ENCODE measurements at places on chromosomes 4 and X. TPM values are rescaled to one million over a fixed set of nuclear protein-coding genes. Genes with fewer than 3 reads are reported as not detected.
A peak's percentile ranks its signal among the peaks of the same experiment; 100 is the strongest.

- H3K4me3 ChIP-seq = no peak overlapping the region
- peaks cover 4% of the 10 kb centered on the region for H3K36me3 ChIP-seq
- no peak overlapping the region for H3K27ac ChIP-seq
- no peaks in the 10 kb centered on the region for H3K27me3 ChIP-seq
- peak; percentile 26 for DNase-seq
These were observed 7.3 kb downstream of the LRPAP1 start for GRCh38 chr4:3524920-3525319.

DNA sequence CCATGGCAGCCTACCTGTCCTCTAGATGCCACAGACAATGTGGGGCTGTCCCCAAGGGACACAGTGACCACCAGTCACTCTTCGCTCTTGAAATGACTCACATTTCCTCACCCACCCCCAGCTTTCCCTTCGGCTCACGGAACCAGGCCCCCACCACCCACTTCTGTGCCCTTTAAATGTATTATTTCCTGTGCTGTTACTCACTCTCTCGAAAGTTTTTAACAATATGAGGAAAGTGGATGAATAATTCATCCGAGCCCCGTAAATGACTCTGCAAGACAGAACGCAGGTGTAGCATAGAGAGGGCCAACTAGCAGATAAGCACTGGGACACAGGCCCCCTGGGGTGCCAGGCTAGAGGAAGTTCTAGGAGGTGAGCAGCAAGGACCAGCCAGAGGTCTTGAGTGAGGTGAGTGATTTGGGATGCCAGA is 179.5 kb upstream of the TBL1X start:
- no peaks in the 10 kb centered on the region for H3K27me3 ChIP-seq
- no peak overlapping the region for H3K4me3 ChIP-seq
- H3K27ac ChIP-seq = no peak overlapping the region
- no peak for DNase-seq

DNA sequence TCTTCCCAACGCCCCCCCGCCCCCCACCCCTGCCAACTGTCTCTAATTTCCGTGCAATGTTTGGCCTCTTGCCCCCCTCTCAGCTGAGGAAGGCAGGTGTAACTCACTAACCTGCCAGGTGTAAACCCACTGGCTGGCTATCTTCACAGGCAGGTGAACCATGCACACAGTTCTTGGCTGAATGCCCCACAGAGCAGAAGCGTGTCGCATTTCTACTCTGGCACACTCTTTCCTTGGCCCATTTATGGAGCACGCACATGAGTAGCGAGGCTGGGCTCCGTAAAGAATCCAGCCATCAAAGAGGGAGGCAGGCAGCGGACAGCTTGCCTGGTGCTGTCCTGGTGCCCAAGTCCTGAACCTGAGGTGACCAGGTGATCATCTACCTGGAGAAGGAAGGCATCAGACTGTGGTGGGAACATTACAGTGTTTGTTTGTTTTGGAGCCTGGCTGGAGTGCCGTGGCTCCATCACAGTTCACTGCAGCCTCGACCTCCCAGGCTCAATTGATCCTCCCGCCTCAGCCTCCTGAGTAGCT is 39.2 kb upstream of the CRMP1 start:
- no peaks in the 10 kb centered on the region for H3K36me3 ChIP-seq
- no peaks in the 10 kb centered on the region for H3K4me1 ChIP-seq
- H3K27me3 ChIP-seq = no peaks in the 10 kb centered on the region
- no peak overlapping the region for H3K4me3 ChIP-seq
- DNase-seq = no peak

- H3K36me3 ChIP-seq = no peaks in the 10 kb centered on the region
- no peaks in the 10 kb centered on the region for H3K4me1 ChIP-seq
- H3K4me3 ChIP-seq = no peak overlapping the region
- DNase-seq = no peak
These were observed 23.7 kb downstream of the TLR6 start for GRCh38 chr4:38832624-38833528.

DNA sequence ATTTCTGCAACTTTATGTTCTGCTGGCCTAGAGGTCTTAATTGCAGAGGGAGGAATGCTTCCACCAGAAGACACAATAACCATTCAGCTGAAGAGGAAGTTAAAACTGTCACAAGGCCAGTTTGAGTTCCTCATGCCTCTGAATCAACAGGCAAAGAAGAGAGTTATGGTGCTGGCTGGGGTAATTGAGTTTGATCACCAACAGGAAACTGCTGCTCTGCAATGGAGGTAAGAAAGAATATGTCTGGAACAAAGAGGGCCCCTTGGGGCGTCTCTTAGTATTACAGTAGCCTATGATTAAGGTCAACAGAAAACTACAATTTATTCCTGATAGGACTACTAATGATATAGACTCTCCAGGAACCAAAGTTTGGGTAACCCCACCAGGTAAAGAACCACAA is 744.0 kb downstream of the FSTL5 start:
- no peak for DNase-seq
- no peaks in the 10 kb centered on the region for H3K4me1 ChIP-seq
- H3K36me3 ChIP-seq = no peaks in the 10 kb centered on the region

DNA sequence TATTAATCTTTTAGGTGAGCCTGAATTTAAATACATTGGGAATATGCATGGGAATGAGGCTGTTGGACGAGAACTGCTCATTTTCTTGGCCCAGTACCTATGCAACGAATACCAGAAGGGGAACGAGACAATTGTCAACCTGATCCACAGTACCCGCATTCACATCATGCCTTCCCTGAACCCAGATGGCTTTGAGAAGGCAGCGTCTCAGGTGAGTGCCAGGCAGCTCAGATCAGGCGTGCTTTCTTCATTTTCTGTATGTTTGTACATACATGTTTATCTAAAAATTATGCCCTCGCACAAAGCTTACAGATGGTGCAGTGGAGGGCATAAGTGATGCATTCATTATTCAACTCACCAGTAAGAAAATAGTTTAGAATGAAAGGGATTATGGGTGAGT is 85.6 kb downstream of the CPE start:
- H3K4me3 ChIP-seq = no peak overlapping the region
- no peaks in the 10 kb centered on the region for H3K27me3 ChIP-seq
- no peak overlapping the region for H3K27ac ChIP-seq
- H3K4me1 ChIP-seq = peaks cover 7% of the 10 kb centered on the region
- no peak for DNase-seq
- H3K36me3 ChIP-seq = no peaks in the 10 kb centered on the region

DNA sequence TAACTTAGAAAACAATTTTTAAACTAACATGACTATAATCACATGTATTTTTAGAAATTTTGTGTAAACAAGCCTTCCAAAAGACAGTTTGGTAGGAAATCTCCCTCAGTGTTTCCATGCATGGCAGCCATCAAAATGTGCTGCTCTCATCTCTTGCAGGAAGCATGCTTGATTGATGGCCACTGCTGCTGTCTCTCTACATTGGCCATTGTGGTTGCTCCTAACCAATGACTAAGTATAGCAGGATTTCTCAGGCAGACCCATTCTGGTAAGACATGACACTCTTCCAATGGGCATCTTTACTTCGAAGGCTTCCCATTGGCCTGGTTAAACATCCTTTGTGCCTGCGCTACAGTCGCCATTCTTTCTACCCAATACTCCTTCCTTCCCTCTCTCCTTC is 78.9 kb upstream of the GUCY1A1 start:
- H3K4me3 ChIP-seq = no peak overlapping the region
- H3K27ac ChIP-seq = no peak overlapping the region
- peaks cover 6% of the 10 kb centered on the region for H3K4me1 ChIP-seq
- DNase-seq = no peak

DNA sequence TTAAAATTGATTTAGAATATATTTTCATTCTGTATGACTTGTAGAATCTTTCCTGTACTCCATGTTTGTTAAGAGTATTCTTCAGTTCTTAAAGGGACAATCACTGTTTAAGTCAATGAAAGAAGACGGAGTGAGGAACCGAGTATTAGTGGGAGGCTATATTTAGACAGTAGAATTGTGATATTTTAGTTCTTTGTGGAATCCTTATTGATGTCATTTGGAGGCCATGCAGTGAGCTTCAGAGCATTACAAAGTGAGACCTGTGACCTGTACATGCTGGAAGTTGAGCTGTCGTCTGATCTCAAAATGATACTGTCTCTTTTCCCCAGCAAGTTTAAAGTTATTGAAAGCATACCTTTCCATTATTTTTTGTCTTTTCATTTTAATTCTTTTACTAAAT is 394.7 kb downstream of the GALNTL6 start:
- no peaks in the 10 kb centered on the region for H3K36me3 ChIP-seq
- no peak overlapping the region for H3K27ac ChIP-seq
- H3K4me3 ChIP-seq = no peak overlapping the region
- no peaks in the 10 kb centered on the region for H3K4me1 ChIP-seq
- no peak for DNase-seq

DNA sequence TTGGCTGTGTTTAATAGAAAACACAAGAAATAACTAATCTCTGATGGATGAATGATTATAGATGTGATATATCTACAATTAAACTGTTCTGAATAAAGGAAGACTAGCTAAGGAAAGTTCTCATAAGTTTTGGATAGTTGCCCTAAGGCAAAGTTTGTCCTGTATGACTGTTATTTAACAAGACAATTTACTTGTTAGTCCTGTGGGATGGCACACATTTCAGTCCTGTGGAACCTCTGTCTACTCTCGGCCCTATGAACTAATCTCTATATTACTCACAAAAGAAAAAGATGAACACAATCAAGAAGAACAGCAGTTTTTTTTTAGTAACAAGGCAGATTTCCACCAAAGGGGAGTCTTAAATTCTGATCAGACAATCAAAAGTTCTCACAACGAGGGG is 314.6 kb downstream of the CCSER1 start:
- no peaks in the 10 kb centered on the region for H3K27me3 ChIP-seq
- no peak overlapping the region for H3K27ac ChIP-seq
- H3K4me1 ChIP-seq = no peaks in the 10 kb centered on the region
- DNase-seq = no peak

DNA sequence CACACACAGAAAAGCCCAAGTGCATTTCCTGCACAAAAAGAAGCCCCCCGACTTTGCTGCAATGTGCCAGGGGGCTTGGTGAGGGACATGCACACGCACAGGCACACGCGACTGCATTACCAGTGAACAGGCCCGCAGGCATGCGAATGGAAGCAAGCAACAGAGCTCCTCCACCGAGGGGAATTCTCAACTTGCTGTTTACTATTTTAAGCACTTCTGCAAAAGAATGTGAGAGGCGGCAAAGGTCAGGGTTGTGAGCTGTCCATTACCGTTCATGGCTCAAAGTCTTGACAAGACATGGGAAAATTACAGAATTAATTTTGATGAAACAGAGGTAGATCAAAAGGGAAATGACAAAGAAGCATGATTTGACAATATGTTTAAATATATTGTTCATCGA is 342.5 kb upstream of the NOCT start:
- no peaks in the 10 kb centered on the region for H3K36me3 ChIP-seq
- no peak for DNase-seq
- H3K4me3 ChIP-seq = no peak overlapping the region
- H3K27me3 ChIP-seq = no peaks in the 10 kb centered on the region

- H3K4me3 ChIP-seq = no peak overlapping the region
- H3K27ac ChIP-seq = no peak overlapping the region
- DNase-seq = no peak
- H3K4me1 ChIP-seq = no peaks in the 10 kb centered on the region
- no peaks in the 10 kb centered on the region for H3K36me3 ChIP-seq
These were observed 351.1 kb downstream of the GRXCR1 start for GRCh38 chr4:43243433-43244116.

DNA sequence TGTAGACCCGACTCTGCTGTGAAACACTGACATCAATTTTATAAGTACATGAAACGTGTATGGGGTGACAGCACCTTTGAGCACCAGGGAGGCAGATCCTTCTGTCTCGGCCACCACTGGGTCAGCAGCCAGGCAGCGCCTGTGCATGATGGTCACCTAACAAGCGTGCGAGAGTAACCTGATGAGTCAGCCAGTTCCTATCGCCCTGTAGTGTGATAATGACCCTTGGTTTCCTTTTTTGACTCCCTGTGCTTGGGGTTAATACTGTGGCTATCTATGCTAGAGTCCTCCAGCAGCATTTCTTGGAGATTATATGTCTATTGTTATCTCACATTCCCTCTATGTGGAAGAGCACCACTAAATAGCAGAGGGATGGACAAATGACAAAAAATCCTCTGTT is 101.6 kb downstream of the NPNT start:
- no peaks in the 10 kb centered on the region for H3K27me3 ChIP-seq
- no peak overlapping the region for H3K27ac ChIP-seq
- no peaks in the 10 kb centered on the region for H3K4me1 ChIP-seq
- H3K4me3 ChIP-seq = no peak overlapping the region

Gene TCP11X2
- polyA plus RNA-seq = 0.54 TPM

Gene IKBKG
- 25.2 TPM for polyA plus RNA-seq

Gene BGN
- 20.2 TPM for polyA plus RNA-seq

Gene LUZP4
- not detected for polyA plus RNA-seq
